ENCODE measurements at places on chromosomes 12 and 14. TPM values are rescaled to one million over a fixed set of nuclear protein-coding genes. Genes with fewer than 3 reads are reported as not detected.

GRCh38 chr12:115988212-115988611, 289.3 kb downstream of the MED13L start:
- DNase-seq = no peak

DNA sequence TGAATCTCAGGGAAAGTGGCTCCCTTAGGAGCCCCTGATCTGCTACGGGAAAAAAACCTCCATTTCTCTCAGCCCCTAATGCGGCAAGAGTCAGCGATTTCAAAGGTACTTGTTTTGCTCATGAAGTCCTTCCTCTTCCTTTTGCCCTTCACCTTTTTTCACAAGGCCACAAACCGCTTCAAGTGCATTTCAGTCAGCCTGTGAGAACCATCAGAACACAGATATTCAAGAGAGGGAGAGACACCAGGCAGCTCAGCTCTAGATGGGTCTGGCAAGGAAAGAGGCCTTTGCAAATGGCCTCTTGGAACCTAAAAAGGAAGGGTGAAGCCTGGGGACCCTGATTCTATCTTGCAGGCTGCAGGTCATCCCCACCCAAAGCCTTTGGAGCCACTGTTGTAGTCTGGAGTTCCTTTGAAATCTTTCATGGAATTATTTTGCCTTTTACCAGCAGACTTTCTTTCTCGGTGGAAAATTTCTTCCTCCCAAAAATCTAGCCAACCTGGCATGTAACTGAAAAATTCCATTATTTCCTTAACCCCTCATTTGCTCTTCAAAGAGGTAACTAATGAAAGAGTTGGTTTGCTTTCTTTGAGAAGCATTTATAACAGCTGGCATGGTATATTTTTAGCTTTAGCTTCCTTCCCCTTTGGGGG, 145.0 kb downstream of the SAMD4A start:
- DNase-seq = no peak

GRCh38 chr12:62784576-62784975, 150.4 kb downstream of the PPM1H start:
- DNase-seq = no peak

DNA sequence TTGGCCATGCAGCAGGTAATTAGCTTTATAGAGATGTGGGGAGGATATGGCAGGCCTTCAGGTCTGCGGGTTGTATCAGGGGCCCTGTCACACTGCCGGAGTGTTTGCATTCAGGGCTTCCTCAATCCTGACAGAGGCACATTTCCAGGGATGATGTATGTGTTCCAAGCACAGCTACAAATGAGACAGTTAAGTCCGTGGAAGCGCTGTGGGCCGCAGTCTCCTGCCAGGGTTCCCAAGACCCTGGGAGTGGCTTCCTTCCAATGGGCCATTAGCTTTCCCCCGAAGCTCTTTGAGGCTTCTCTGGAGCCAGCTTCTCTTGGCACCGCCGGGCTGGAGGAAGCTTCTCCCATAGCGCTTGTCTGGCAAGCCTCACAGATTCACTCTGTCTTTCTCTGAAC, 1524.7 kb upstream of the TMEM132C start:
- no peak for DNase-seq

- no peak for DNase-seq
Observed at GRCh38 chr12:51419425-51420193, 5.0 kb upstream of the SLC4A8 start.

- no peak for DNase-seq
Observed at GRCh38 chr12:94204499-94205247, 56.3 kb downstream of the PLXNC1 start.

DNA sequence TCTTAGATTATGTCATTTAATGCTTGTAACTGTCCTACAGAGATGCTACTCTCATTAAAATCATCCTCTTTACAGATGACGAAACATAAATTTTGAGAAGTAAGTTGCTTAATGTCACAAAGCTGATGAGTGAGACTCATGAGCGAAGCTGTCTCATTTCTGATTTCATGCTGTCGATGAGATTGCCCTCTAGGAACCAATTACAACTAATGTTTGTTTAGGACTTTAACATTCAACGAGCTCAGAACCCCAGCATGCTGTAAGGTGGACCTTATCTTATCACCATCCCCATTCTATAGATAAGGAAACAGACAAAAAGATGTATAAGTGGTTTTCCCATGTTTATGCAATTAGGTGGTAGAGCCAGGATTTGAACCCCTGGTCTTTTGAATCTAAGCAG, 23.1 kb downstream of the BHLHE41 start:
- no peak for DNase-seq

- no peak for DNase-seq
Observed at GRCh38 chr12:93453633-93454032, 11.9 kb upstream of the UBE2N start.

GRCh38 chr12:49346659-49347310, at the start of gene DNAJC22:
TSS of gene DNAJC22 (plus strand) at chr12:49346888. CDS start at chr12:49348873, 1,985 bp downstream.
- no peak for DNase-seq

Gene G2E3
- polyA plus RNA-seq = 2.6 TPM

Gene GLIPR1L2
- polyA plus RNA-seq = 0.88 TPM

Gene ABHD12B
- not detected for polyA plus RNA-seq

Gene KRT72
- polyA plus RNA-seq = not detected

Measured in heart right ventricle (tissue), 16 donors.